ENCODE measurements at places on chromosomes 11 and 22.
A peak's percentile ranks its signal among the peaks of the same experiment; 100 is the strongest.

- no peak for DNase-seq
These were observed 427.3 kb downstream of the TENM4 start for GRCh38 chr11:79013509-79013908.

- no peak for DNase-seq
These were observed 173.4 kb upstream of the SESN3 start for GRCh38 chr11:95404370-95404769.

GRCh38 chr22:18032455-18033101, 8.2 kb upstream of the MICAL3 start:
- DNase-seq = peak; percentile 43

DNA sequence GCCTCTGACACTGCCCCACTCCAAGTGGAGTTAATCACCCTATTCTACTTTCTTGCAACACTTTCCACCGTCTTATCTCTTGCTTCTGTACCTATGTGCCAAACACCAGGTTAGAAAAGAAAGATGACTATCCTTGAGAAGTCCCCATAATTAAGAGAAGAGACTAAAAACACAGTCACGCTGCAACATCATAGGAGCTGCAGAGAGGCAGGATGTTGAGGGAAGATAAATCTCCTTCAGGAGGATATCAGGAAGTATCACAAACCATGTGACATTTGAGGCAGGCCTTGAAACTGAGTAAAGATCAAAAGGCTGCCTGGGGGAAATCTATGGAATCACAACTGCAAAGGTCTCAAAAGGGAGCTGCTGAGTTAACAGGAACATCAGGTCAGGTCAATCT, 24.8 kb downstream of the GAB2 start:
- DNase-seq = no peak

DNA sequence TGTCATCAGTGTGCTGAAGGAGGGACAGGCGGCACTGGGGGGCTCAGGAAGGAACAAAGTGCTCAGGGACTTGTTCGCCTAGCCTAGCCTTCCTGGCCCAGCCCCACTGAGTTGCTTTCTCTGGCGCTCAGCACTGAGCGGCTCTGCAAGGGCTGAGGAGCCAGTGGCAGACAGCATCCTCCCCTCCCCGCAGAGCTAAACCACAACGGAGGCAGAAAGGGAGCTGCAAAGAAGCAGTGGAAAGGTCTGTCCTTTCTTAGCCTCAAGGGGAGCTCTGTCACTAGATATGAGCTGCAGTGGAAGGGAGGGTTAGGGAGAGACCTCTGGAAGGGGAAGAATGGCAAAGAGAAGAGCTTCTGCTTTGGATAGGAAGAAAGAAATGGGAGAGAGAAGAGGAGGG, 89.7 kb upstream of the PHOX2A start:
- peak; percentile 38 for DNase-seq

- peak; percentile 97 for DNase-seq
These were observed 5.9 kb upstream of the CNTF start for GRCh38 chr11:58616594-58616993.

DNA sequence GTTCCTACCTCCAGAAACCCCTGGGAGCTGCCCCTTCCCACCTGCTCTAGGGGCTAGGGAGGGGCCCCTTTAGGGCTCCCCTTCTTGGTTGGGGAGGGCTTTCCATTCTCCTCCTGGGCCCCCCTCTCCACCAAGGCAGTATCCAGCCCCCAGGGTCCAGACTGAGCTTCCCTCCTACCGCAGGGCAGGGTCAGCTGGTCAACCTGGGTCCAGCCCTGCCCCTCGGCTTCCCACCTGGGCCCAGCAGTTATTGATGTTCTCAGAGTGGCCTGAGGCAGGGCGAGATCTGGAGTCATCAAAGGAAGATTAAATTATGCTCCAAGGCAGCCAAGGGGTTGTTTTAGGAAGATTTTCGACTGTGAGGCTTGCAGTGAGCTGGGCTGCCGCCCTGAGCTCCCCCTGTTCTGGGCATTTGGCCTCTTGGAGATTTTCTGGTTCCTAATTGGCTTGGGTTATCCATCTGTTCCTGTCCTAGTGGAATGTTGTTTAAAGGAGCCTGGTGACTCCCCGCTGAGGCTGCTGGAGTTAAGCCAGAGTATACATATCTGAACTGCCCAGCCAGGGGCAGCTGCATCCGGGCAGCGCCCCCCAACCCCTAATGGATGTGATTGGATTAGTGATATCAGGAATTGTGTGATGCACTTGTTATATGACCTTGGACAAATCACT, 1.8 kb upstream of the SLC22A8 start:
- no peak for DNase-seq

- DNase-seq = peak; percentile 14
These were observed 62.2 kb upstream of the FDX1 start for GRCh38 chr11:110367571-110367970.

DNA sequence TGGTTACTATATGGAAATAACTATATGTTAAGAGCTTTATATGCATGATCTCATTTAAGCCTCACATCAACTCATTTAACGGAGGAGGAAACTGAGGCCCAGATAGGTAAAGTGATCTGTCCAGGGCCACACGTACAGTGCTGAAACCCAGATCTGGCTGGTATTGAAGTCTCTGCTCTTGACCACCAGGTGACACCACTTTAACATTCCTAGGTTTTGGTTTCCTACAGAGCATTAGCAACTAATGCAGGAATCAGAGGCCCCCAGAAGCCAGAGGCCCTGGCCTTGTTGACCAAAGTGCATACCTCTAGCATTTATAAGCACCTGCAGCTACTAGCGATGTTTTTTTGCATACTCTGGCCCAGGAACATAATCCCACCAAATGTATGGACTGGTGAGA, 12.9 kb upstream of the LIMK2 start:
- no peak for DNase-seq

DNA sequence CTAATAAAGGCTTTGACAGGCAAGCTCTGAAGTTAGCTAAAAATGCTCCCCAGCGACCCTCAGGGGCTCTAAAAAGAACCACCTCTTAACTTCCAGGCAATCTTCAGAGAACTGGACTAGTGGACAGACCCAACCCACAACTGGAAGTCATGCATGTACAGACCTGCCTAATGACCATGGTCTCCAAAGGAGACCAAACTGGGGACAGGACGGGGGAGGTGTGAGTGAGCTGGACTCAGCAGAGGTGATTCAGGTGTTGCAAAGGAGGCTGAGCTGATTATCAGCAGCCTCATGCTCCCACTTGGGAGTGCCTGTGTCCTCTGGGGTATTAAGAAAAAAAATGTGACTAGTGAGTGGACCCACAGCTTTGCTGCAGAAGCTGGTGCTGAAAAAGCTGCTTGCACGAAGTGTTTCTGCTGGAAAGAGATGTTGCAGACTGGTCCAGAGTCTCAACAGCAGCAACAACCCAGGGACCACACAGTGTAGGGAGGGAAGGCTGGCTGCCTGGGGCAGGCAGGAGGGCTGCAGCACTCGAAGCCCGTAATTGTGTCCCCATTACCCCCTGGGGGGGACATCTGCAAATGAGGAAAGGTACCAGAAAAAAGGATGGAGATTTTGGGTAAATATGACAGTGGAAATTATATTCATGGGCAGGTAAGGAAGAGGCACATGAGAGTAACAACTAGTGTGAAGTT, 35.3 kb downstream of the PITPNB start:
- no peak for DNase-seq

DNA sequence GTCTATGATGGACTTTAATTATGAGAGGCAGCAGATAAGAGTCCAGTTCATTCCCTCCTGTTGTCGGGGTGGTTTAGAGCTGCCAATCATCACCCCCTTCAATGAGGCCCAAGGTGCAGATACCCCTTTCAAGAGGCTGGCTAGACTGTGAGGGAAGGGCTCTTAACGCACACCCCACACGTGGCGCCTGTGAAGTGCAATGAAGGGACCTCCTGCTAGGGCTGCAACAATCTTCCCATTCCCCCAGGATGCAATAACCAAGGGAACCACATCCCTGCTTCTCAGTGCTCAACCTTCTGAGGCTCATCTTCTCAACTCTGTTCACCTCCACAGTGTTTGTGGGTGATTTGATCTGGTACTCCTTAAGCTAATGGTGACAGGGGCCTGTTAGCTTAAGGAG, 19.0 kb downstream of the TENM4 start:
- DNase-seq = no peak

GRCh38 chr11:129023968-129024676, 81.5 kb upstream of the TP53AIP1 start:
- DNase-seq = peak; percentile 60

DNA sequence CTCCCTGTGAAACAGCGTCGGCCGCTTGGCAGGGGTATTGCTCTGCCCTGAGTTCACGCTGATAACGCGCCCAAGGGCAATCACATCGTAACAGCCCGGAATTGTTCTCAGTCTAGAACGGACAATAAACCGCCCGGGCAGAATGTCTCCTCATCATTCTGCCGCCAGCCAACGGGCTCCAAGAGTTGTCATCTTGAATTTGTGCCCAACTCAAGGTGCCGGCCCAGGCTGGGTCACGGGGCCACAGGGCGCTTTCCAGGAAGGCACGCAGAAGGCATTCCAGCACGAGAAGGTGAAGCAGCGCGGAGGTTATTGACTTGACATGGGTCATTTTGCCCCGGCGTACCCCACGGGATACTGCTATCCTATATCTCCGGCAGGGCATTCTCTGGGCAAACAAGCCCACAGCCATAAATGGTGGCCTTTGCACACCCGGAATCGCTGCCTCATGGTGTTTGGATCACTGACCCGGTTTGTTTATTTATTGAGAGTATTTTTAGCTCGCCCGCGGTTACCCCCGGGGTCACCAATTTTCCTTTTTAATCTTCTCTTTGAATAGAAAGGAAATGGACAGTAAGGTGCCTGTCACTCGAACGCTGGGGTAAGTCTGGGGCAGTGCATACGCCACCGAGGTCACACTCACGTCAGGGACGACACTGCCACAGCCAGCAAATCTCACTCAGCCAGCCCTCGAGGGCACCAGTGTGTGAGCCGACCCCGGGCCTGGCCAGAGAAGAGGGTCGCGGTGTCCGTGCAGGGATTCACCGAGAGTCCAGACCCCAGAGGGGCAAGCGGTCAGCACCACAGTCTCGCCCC, 72.4 kb upstream of the FGF3 start:
- peak; percentile 16 for DNase-seq

- no peak for DNase-seq
These were observed 271.5 kb upstream of the CCDC90B start for GRCh38 chr11:83557653-83558052.

- no peak for DNase-seq
These were observed 17.9 kb downstream of the BPIFC start for GRCh38 chr22:32446321-32446720.

DNA sequence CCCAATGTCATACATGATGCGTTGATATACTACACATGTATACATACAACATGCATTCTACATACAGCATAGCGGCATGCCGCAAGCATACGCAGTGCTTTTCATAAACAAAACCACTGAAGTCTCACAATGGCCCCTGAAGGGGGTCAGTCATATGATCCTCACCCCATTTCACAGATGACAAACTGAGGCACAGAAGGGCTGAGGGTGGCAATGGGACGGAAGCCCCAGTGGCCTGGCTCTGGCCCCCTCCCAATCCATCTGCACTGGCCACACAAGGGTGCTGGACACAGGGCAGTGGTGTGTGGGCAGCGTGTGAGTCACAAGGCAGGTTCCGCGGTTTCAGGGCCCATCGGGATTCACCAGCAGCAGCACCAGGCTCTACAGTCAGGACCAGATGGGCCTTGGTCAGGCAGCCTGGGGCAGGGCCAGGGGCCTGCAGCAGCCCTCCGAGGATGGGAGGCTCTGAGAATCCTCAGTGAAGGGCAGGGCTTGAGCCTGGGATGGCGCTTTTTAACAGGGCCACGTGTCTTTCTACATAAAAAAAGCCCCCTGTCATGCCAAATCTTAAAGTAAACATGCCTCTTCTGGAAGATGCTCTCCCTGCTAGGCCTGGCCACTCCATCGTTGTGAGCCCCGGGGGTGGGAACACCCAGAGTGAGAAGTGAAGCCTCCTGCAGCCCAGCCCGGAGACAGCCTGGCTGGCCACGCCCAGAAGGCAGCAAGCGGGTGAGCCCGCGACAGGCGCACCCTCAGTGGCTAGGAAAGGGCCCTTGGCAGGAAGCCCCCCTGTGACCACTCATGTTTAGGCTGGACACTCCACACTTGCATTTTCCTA, 206.5 kb downstream of the CTTN start:
- no peak for DNase-seq

- no peak for DNase-seq
These were observed 307.0 kb downstream of the AASDHPPT start for GRCh38 chr11:106384429-106384828.

Measured in iris pigment epithelial cell (primary cell).